ENCODE measurements at places on chromosomes 2 and 18. TPM values are rescaled to one million over a fixed set of nuclear protein-coding genes. Genes with fewer than 3 reads are reported as not detected.
A peak's percentile ranks its signal among the peaks of the same experiment; 100 is the strongest.

- H3K36me3 ChIP-seq = peaks cover 1% of the 10 kb centered on the region
- peaks cover 2% of the 10 kb centered on the region for H3K4me1 ChIP-seq
- H3K4me3 ChIP-seq = no peak overlapping the region
- DNase-seq = peak; percentile 32
- no peak overlapping the region for H3K27ac ChIP-seq
Measured at GRCh38 chr2:26144953-26145680, 27.8 kb upstream of the GAREM2 start.

GRCh38 chr2:205500065-205500464 lies 182.2 kb upstream of the NRP2 start:
- no peak overlapping the region for H3K4me3 ChIP-seq
- H3K27me3 ChIP-seq = peaks cover 5% of the 10 kb centered on the region
- no peaks in the 10 kb centered on the region for H3K36me3 ChIP-seq
- no peak overlapping the region for H3K27ac ChIP-seq
- peaks cover 3% of the 10 kb centered on the region for H3K4me1 ChIP-seq

DNA sequence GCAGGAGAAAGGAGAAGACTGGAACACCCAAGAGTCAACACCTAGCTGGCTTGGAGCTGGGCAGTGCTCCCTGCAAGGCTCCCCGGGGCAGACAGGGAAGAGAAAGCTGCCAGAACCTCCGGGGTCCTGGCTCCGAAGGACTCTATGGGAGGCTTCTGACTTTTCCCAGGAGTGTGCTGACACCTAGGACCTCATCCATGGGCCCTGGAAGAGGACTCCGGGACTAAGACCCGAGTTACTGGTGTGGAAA lies 37.8 kb upstream of the ATP6V1B1 start:
- H3K27me3 ChIP-seq = peaks cover 95% of the 10 kb centered on the region
- peaks cover 29% of the 10 kb centered on the region for H3K4me1 ChIP-seq
- peaks cover 16% of the 10 kb centered on the region for H3K36me3 ChIP-seq
- H3K27ac ChIP-seq = no peak overlapping the region

GRCh38 chr2:64698668-64699444 lies 45.1 kb upstream of the SERTAD2 start:
- no peak for DNase-seq
- no peaks in the 10 kb centered on the region for H3K27me3 ChIP-seq
- peaks cover 2% of the 10 kb centered on the region for H3K36me3 ChIP-seq
- no peak overlapping the region for H3K27ac ChIP-seq
- H3K4me1 ChIP-seq = peaks cover 26% of the 10 kb centered on the region

DNA sequence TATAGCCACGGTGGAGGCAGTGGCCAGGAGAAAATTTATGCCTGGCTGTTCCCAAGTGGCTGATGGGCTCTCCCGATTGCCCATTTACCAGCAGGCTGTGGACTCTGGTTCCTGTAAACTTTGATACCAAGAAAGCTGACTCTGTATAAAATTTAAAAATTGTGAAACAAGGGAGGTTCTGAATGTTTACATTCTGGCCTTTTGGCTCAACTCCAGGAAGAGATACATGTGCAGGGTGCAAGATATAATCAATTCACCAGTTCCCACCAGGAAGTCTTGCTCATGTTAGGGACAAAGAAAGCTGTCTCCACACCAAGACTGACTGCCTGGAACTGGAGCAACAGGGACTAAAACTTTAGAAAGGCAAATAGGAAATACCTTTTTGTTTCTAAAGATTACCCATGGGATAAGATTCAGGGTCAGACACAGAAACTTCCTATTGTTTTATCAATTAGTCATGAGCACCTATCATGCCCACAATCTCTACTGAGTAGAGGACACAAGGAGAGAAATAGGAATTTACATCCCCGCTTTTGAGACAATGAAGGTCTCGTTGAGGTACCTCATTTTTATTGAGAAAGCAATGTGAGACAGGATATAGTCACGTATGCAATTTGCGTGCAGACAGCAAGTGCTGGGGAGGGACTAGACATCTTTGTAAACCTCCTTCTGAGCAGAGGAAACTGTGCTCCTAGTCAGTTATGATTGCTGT lies 123.5 kb downstream of the LIPG start:
- H3K36me3 ChIP-seq = no peaks in the 10 kb centered on the region
- H3K4me3 ChIP-seq = no peak overlapping the region
- H3K27me3 ChIP-seq = peaks cover 15% of the 10 kb centered on the region
- no peak for DNase-seq
- peaks cover 2% of the 10 kb centered on the region for H3K4me1 ChIP-seq

DNA sequence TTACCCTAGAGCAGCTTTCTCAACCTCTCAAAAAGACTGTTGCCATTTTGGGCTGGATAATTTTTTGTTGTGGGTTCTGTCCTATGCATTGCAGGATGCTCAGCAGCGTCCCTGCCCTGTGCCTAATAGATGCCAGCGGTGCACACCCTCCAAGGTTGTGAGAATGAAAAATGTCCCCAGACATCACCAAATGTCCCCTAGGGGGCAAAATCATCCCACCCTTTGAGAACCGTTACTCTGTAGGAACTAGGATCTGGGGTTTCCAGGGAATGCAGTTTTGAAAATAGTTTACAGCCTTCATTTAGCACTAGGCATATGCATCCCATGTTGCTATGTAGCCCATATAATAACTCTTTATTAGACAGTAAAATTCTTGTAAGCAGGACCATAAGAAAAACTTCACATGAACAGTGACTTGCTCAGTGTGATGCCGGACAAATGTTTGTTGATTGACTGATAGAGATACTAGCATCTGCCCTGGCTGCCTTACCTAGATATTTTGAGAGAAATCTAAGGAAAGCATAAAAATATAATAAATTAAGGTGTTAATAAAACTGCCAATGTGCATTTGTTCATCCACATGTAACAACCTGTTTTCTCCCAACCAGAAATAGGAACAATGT lies 79.2 kb upstream of the EPC2 start:
- no peak for DNase-seq
- H3K4me3 ChIP-seq = no peak overlapping the region
- peaks cover 21% of the 10 kb centered on the region for H3K4me1 ChIP-seq
- no peaks in the 10 kb centered on the region for H3K27me3 ChIP-seq
- H3K36me3 ChIP-seq = no peaks in the 10 kb centered on the region

GRCh38 chr2:45567288-45567963 lies 43.6 kb downstream of the SRBD1 start:
- H3K27ac ChIP-seq = peak overlapping the region; percentile 74
- H3K36me3 ChIP-seq = peaks cover 2% of the 10 kb centered on the region
- no peak for DNase-seq
- H3K4me1 ChIP-seq = peaks cover 17% of the 10 kb centered on the region

- no peaks in the 10 kb centered on the region for H3K4me1 ChIP-seq
- H3K36me3 ChIP-seq = no peaks in the 10 kb centered on the region
- peaks cover 16% of the 10 kb centered on the region for H3K27me3 ChIP-seq
- no peak for DNase-seq
Measured at GRCh38 chr18:61992285-61992684, 99.5 kb upstream of the RNF152 start.

- H3K27me3 ChIP-seq = peaks cover 29% of the 10 kb centered on the region
- H3K4me1 ChIP-seq = peaks cover 4% of the 10 kb centered on the region
Measured at GRCh38 chr2:238863749-238864206, 15.9 kb downstream of the TWIST2 start.

GRCh38 chr18:2905854-2906703 lies 59.3 kb downstream of the EMILIN2 start:
- peak overlapping the region; percentile 86 for H3K4me3 ChIP-seq
- H3K4me1 ChIP-seq = peaks cover 20% of the 10 kb centered on the region
- peak; percentile 32 for DNase-seq
- H3K27me3 ChIP-seq = no peaks in the 10 kb centered on the region
- no peaks in the 10 kb centered on the region for H3K36me3 ChIP-seq

DNA sequence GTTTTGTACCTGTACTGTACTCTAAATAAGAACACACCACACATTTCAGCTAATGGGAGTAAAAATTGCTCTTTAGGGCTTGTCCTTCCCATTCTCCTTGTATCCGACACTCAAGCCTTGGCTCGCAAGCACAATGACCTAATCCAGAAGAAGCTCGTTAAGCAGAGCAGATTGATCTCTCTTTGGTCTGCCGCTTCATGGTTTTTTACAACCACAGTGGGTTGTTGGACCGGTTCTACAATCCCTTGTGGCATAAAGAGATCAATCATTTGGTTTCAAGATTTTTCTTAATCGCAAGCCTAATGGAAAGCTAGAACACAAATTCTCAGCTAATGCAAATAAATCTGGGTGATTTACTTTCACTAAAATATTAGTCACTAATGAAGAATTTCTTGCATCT lies 662.1 kb downstream of the LRP1B start:
- H3K27ac ChIP-seq = no peak overlapping the region
- no peak overlapping the region for H3K4me3 ChIP-seq
- no peaks in the 10 kb centered on the region for H3K36me3 ChIP-seq
- DNase-seq = no peak
- no peaks in the 10 kb centered on the region for H3K27me3 ChIP-seq

GRCh38 chr2:102592601-102593000 lies 26.8 kb upstream of the SLC9A2 start:
- no peaks in the 10 kb centered on the region for H3K36me3 ChIP-seq
- H3K27ac ChIP-seq = no peak overlapping the region
- no peaks in the 10 kb centered on the region for H3K4me1 ChIP-seq
- no peak for DNase-seq

DNA sequence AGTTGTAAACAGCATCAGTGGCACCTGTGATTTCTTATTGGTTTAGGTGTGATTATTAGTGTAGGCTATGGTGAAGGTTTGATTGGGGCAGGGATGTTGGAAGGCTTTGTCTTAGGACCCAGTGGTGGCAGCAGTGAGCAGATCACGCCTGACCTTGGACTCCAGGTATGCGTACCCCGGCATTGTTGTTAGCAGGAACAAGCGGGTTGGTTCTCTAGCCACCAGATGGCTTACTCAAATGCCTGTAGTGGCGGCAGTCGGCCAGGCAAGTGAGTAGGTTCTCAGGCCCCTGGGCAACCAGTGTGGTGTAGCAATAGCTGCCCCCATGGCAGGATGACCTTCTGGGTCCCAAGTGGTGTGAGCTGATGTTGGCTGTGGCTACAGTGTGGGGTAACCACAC lies 558.3 kb downstream of the KCNJ3 start:
- no peaks in the 10 kb centered on the region for H3K36me3 ChIP-seq
- H3K4me3 ChIP-seq = no peak overlapping the region
- DNase-seq = no peak
- H3K27me3 ChIP-seq = no peaks in the 10 kb centered on the region
- H3K27ac ChIP-seq = no peak overlapping the region

DNA sequence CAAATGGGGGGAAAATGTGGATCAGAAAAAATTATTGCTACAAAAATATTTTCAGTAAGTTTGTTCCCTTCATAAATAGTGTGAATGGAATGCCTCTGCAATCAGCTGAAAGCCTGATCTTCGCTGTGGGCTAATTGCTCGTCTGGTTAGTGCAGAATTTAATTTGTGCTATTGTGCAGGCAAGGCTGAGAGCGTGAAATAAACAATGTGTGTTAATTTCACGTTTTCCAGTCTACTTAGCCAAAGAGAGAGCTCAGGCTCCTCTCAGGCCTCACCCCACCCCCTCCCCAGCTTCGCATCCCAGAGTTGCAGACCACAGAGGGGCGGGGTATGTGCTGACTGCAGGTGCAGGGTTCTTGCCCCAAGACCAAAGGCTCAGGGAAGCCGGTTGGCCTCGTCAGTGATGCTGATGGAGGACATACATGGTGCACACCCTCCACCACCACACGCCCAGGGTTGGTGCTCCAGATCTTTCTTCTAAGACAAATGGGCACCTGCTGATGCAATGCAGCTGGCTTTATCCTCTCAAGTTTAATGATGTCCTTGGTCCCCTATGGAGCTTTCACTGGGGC lies 302.6 kb upstream of the SLC14A2 start:
- DNase-seq = no peak
- no peak overlapping the region for H3K27ac ChIP-seq
- H3K4me3 ChIP-seq = no peak overlapping the region
- H3K36me3 ChIP-seq = no peaks in the 10 kb centered on the region
- H3K4me1 ChIP-seq = no peaks in the 10 kb centered on the region
- H3K27me3 ChIP-seq = peaks cover 23% of the 10 kb centered on the region

- peaks cover 19% of the 10 kb centered on the region for H3K27me3 ChIP-seq
- H3K4me3 ChIP-seq = no peak overlapping the region
- no peak for DNase-seq
- no peak overlapping the region for H3K27ac ChIP-seq
Measured at GRCh38 chr2:3666613-3666975, 8.6 kb downstream of the ALLC start.

DNA sequence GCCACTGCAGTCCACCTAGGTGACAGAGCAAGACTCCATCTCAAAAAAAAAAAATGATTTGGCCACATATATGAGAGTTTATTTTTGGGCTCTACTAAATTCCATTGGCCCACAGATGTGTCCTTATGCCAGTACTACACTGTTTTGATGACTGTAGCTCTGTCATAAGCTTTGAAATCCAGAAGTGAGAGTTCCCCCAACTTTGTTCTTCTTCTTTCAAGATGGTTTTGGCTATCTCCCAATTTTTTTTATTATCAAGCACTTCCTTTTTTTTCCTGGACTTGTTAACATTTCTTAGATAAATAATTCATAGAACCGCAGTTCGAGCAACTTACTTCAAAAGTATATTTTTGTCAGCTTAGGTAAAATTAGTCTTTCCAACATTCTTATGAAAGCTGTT lies 96.9 kb downstream of the TSHZ1 start:
- DNase-seq = no peak
- H3K4me3 ChIP-seq = no peak overlapping the region
- H3K27ac ChIP-seq = no peak overlapping the region
- H3K36me3 ChIP-seq = peaks cover 3% of the 10 kb centered on the region
- H3K4me1 ChIP-seq = no peaks in the 10 kb centered on the region

GRCh38 chr2:160492401-160493226 lies 993 bp downstream of the RBMS1 start:
- no peaks in the 10 kb centered on the region for H3K27me3 ChIP-seq
- DNase-seq = peak; percentile 56
- peak overlapping the region; percentile 95 for H3K4me3 ChIP-seq
- peak overlapping the region; percentile 93 for H3K27ac ChIP-seq
- H3K4me1 ChIP-seq = peaks cover 36% of the 10 kb centered on the region

GRCh38 chr2:236743039-236743920 lies 173.7 kb downstream of the ACKR3 start:
- no peak overlapping the region for H3K27ac ChIP-seq
- peaks cover 19% of the 10 kb centered on the region for H3K27me3 ChIP-seq
- no peaks in the 10 kb centered on the region for H3K36me3 ChIP-seq
- no peak for DNase-seq
- no peak overlapping the region for H3K4me3 ChIP-seq

DNA sequence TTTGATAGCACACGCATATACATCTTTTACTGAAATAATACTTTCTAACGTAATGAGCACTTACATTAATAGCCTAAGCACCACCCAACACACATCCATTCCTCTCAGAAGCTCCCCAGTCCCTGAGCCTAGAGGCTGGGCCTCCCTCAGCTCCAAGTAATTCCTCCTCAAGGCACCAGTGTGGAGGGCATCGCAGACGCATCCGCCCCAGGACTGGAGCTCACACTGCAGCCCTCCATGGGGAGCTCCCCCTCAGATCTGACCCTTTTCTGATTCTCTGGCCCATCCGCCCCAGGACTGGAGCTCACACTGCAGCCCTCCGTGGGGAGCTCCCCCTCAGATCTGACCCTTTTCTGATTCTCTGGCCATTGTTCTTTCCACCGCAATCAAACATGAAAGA lies 60.4 kb upstream of the SNTG2 start:
- DNase-seq = no peak
- H3K27me3 ChIP-seq = peaks cover 31% of the 10 kb centered on the region
- H3K36me3 ChIP-seq = no peaks in the 10 kb centered on the region
- H3K4me1 ChIP-seq = no peaks in the 10 kb centered on the region
- no peak overlapping the region for H3K27ac ChIP-seq
- no peak overlapping the region for H3K4me3 ChIP-seq

- DNase-seq = no peak
- H3K27me3 ChIP-seq = no peaks in the 10 kb centered on the region
- no peak overlapping the region for H3K27ac ChIP-seq
- H3K4me1 ChIP-seq = peaks cover 10% of the 10 kb centered on the region
- no peaks in the 10 kb centered on the region for H3K36me3 ChIP-seq
- H3K4me3 ChIP-seq = no peak overlapping the region
Measured at GRCh38 chr2:240389302-240389805, 46.1 kb upstream of the GPC1 start.

The GAREM2 gene
- 3.6 TPM for total RNA-seq

The SRD5A2 gene
- total RNA-seq = not detected

The AP1S3 gene
- 2.9 TPM for total RNA-seq

The CFC1B gene
- not detected for total RNA-seq

The MC5R gene
- not detected for total RNA-seq
